Smooth muscle cell of bladder (primary cell): ENCODE measurements at places on chromosomes 5 and 9. TPM values are rescaled to one million over a fixed set of nuclear protein-coding genes. Genes with fewer than 3 reads are reported as not detected.

The CLIC3 gene
- total RNA-seq, result 5.0 and 7.8 TPM in 2 replicates

The PRSS3 gene
- 14.6 and 28.4 TPM in 2 replicates for total RNA-seq

The PLAC8L1 gene
- 0.18 TPM in 1 of 2 replicates, not detected in the other for total RNA-seq

The TNFSF15 gene
- total RNA-seq, result 0.28 and 0.55 TPM in 2 replicates

The DDX4 gene
- not detected in 2 replicates for total RNA-seq

The ARID3C gene
- total RNA-seq, result 0.09 and 0.14 TPM in 2 replicates

The GTF3C5 gene
- total RNA-seq, result 30.3 and 32.6 TPM in 2 replicates

The GKAP1 gene
- total RNA-seq, result 1.2 and 1.3 TPM in 2 replicates

The AGXT2 gene
- not detected in 2 replicates for total RNA-seq

The CCNI2 gene
- total RNA-seq, result not detected in 2 replicates

The WNT8A gene
- not detected in 2 replicates for total RNA-seq

The ARPC5L gene
- total RNA-seq, result 10.4 and 11.6 TPM in 2 replicates

The HBEGF gene
- total RNA-seq, result 0.43 and 1.2 TPM in 2 replicates

The PKN3 gene
- 0.55 and 0.85 TPM in 2 replicates for total RNA-seq

The CAMLG gene
- 46.4 and 48.2 TPM in 2 replicates for total RNA-seq

The PHF2 gene
- 12.1 and 12.3 TPM in 2 replicates for total RNA-seq

The C9orf50 gene
- 0.14 and 0.18 TPM in 2 replicates for total RNA-seq

The NUP188 gene
- total RNA-seq, result 19.8 and 23.4 TPM in 2 replicates

The PCAT7 gene
- total RNA-seq, result not detected in 2 replicates

The F2RL1 gene
- total RNA-seq, result 16.5 and 20.9 TPM in 2 replicates

The PRDM9 gene
- not detected in 2 replicates for total RNA-seq

The GCNT4 gene
- total RNA-seq, result 4.3 and 6.5 TPM in 2 replicates

The ANGPTL2 gene
- total RNA-seq, result 125 and 167 TPM in 2 replicates

The RFK gene
- 14.1 and 14.4 TPM in 2 replicates for total RNA-seq

The MEGF10 gene
- 0.14 TPM in 1 of 2 replicates, not detected in the other for total RNA-seq

The SPINK4 gene
- total RNA-seq, result 0.74 and 2.6 TPM in 2 replicates
